EH (cell line): ENCODE measurements at places on chromosomes 16 and 17.

DNA sequence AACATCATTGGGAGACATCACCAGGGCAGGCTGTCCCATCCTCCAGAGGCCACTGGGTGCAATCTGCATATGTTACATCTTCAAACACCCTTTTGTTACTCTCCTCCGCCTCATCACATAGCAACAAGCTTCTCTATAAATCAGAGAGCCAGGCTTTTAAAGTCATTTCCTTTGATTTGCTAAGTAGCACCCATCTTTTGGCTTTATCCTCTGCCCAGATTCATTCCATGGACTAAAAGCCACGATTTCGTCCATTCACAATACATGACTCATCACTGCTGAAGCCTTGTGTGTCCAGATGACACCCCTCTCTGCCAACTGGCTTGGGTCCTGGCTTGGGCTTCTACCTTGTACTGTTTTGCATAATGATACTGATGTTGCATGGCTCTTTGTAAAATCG lies 2.0 kb upstream of the KRT38 start:
- peak; percentile 95 for DNase-seq

DNA sequence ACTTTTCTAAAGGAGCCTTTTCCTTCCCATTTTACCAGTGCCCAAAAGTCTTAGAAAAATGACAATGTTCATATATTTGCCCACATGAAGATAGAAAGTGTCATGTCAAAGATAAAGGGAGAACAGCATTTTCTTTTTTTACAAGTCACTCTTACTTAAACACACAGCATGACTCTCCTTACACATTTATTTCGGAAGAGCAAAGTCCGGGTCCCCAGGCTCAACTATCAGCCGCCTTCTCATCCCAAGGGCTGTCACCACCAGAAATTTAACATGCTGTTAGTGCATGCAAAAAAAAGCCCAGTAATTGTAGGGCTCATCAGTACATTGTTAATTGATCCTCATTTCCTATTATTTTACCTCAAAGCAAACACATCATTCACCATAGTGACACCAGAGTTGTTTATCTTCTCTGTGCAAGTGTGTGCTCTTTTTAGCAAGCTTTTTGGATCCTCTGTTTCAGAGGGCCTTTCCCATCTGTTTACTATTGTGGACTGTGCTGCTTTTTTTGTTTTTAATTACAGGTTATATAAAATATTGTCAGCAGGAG lies 560.3 kb downstream of the WWOX start:
- no peak for DNase-seq

- no peak for DNase-seq
Observed at GRCh38 chr17:263773-264172, 82.3 kb upstream of the DOC2B start.

GRCh38 chr17:82587234-82588086 lies 60.8 kb downstream of the WDR45B start:
- no peak for DNase-seq

DNA sequence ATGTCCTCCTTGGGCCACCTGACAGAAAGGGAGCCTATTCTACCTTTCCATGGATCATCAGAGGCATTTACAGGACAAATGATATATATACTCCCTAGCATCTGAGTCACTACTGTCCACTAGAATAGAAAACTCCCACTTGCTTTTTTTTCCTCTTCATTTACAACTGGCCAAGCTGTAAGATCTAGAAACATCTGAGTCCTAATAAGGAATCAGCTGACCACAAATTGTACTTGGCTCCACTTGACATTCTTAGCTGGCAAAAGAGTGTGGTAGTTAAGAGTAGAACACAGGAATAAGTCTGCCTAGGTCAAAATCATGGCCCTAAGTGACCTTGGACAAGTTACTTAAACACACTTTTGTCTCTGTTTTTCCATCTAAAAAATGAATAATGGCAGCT lies 5.2 kb downstream of the RUSF1 start:
- peak; percentile 73 for DNase-seq

- DNase-seq: peak; percentile 37
Observed at GRCh38 chr16:30829130-30830071, 42.4 kb upstream of the ZNF629 start.

DNA sequence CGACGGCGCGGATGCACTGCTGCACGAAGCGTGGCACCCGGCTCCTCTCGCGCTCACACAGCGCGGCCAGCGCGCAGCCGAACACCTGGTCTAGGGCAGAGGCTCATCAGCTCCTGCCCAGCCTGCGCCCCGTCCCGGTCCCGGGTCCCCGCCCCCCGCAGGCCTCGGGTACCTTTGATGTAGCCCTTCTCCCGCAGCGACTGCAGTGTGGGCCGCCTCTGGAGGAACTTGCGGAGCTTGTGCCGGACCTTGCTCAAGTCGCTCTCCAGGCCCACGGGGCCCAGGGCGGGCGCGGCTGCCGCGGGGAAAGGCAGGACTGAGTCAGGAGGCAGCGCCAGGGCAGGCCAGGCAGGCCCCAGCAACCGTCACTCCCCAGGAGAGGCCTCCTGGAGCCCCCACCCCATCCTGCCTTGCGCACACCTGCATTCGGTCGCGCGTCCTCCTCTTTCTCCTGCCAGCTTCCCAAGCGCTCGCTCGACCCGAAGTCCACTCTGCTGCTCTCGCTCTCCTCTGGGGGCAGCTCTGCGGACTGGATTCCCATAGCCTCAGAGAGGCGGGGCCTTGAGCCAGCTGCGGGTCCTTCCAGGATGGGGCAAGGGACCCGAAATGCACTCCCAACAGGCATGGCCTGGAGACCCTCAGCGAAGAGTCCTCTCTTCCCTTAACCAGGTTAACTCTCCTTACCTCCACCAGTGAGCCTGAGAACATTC lies 36.0 kb downstream of the ARHGAP27 start:
- DNase-seq: no peak

GRCh38 chr17:73787076-73788059 lies 143.1 kb upstream of the SDK2 start:
- no peak for DNase-seq

GRCh38 chr16:27398894-27399853 lies 2.8 kb upstream of the IL21R start:
- DNase-seq: no peak

DNA sequence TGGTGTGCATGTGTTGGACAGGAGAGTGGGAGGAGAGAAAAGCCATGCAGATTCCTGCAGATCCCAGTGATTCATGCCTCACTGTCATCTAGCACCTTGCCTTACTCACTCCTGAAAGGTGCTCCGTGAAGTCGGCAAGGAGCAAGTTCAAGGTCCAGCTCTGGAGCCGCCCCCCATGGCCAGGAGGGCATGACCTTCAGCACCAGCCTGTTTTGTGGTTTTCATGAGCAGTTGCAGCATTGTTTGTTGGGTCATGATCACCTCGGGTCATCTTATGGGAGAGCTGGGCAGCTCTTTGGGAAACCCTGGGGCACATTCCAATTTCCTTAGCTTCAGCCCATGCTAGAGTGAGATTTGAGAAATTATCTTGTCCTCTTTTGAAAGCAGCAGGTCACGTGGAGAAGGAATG lies 137.5 kb upstream of the IRX3 start:
- peak; percentile 38 for DNase-seq
